Ascending aorta (tissue), 2 donors: ENCODE measurements at places on chromosomes 7 and 10.

- no peaks in the 10 kb centered on the region for H3K4me1 ChIP-seq
- DNase-seq = no peak
- H3K27me3 ChIP-seq = no peaks in the 10 kb centered on the region
These were observed 64.6 kb downstream of the HERPUD2 start for GRCh38 chr7:35630024-35630972.

- DNase-seq = no peak
- no peaks in the 10 kb centered on the region for H3K36me3 ChIP-seq
- no peaks in the 10 kb centered on the region for H3K27me3 ChIP-seq
- H3K4me3 ChIP-seq = no peak overlapping the region
- no peak overlapping the region for H3K27ac ChIP-seq
These were observed 59.8 kb downstream of the COA1 start for GRCh38 chr7:43669286-43670081.

GRCh38 chr10:50316174-50316573 lies 64.9 kb upstream of the ASAH2 start:
- H3K36me3 ChIP-seq = peaks cover under 1% of the 10 kb centered on the region
- no peaks in the 10 kb centered on the region for H3K27me3 ChIP-seq
- H3K4me3 ChIP-seq = no peak overlapping the region
- no peak overlapping the region for H3K27ac ChIP-seq

GRCh38 chr10:111705021-111705420 lies 478.5 kb downstream of the GPAM start:
- H3K27ac ChIP-seq = no peak overlapping the region
- H3K4me3 ChIP-seq = no peak overlapping the region
- DNase-seq = no peak
- H3K4me1 ChIP-seq = no peaks in the 10 kb centered on the region

DNA sequence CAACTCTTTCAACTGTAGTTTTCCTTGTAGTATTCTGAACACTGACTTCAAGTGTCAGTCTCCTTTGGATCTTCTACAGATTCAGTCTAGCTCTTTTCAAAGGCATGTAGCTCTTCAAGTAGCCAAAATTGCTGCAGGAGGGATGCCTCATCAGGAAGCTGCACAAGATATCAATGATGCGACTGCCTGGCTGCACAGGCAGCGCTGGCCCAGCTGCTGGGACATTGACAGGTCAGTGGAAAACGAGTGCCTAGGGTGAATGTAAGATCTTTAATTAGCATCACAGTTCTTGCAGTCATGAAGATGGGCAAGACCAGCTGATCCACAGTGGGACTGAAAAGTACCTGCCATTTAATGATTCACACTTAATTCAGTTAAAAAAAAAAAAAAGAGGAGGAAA lies 167.6 kb downstream of the ANK3 start:
- no peaks in the 10 kb centered on the region for H3K27me3 ChIP-seq
- H3K36me3 ChIP-seq = no peaks in the 10 kb centered on the region
- no peak overlapping the region for H3K27ac ChIP-seq

DNA sequence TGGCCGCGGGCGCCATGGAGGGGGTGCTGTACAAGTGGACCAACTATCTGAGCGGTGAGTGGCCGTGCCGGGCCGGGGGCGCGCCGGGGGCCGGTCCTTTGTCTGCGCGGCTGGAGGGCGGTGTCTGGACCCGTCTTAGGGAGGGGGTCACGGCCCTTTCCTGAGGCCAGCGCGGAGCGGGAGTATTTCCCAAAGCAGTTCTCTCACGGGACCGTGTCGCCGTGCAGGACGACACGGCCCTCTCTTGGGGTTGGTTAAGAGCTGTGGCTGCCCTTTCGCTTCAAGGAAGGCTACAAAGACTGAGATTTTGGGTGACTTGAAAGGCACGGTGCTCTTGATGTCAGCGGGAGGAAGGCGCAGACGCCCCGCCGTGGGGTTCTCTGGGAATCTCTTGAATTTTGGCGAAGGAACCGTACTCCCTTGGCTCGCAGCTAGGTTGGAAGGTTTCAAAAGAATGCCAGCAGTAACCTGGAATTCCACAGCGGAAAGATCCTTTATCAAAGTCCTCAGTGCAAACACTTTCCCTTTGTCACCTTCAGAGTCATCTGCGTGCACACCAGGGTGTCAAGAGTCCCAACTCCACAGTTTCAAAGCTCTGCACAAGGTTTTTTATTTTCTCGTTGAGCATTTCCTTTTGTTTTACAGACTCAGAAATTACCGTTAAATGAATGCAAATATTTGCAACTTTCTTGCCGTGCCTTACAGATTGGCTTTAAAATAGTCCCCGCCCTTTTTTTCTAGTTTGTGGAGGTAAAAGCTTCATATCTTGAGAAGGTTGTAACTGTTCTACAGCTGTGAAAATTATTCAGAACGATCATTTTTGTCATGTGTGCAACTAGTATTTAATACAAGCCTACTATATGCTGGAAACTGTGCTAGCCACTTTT lies 780 bp downstream of the PLEKHA8 start:
- H3K36me3 ChIP-seq = no peaks in the 10 kb centered on the region
- H3K4me1 ChIP-seq = no peaks in the 10 kb centered on the region
- no peak for DNase-seq

DNA sequence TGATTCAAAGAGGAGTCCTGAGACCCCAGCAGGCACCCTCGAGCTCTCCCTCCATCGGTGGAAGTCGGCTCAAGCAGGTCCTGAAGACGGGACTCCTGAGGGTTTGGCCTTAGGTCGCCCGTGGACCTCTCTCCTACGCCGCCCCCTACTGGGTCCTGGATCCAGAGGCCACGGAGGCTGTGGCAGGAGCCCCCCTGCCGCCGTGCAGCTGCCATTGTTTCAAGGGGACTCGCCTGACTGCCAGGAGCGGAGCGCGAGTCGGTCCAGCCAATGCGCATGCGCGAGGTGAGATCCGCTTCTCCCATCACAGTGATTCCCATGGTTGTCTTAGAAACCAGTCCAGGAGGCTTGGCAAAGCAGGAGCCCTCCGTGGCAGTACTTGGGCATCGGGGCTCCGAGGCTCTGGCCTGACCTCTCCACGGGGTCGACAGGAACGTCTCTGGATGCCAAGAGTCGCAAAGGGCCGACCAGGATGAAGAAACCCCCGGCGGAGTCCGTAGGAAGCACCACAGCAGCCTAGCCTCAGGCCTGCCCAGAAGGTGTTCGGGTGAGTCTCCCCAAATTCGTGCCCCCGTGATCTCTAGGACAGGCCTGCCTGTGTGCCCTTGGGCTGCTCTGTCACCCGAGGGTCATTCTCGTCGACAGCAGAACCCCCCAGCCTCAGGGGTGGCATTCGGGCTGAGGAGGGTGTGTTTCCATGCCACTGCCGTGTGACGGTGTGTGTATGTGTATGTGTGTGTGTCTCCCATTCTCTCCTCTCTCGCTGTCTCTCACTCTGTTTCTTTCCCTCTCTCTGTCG lies 322.3 kb downstream of the ZNF716 start:
- no peak overlapping the region for H3K4me3 ChIP-seq
- no peaks in the 10 kb centered on the region for H3K4me1 ChIP-seq
- no peak overlapping the region for H3K27ac ChIP-seq
- DNase-seq = no peak
- no peaks in the 10 kb centered on the region for H3K27me3 ChIP-seq

GRCh38 chr7:140977741-140978140 lies 37.0 kb downstream of the MRPS33 start:
- H3K4me1 ChIP-seq = no peaks in the 10 kb centered on the region
- H3K27ac ChIP-seq = no peak overlapping the region
- no peak overlapping the region for H3K4me3 ChIP-seq
- no peak for DNase-seq
- no peaks in the 10 kb centered on the region for H3K36me3 ChIP-seq
- no peaks in the 10 kb centered on the region for H3K27me3 ChIP-seq

DNA sequence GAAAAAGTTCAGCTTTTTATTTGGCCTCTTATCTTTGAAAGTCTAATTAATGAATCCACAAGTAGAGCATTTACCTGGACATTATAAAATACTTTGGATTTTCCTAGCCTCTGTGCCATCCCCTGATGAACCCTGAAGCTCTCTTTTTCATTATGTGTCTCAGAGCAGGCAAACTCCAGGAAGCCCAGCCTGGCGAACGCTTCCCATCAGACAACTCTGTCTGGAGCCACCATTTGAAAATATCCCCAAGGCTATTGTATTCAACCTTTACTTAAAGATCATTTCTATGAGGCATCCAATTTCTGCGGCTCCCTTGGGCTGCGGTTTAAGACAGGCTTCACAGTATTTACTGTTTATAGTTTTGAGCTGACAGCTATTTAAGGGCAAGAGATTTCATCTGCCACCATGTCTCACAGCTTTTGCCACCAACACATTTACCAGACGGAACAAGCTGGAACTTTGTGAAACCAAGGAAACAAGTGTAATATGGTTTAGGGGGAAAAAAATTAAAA lies 257.2 kb upstream of the GLI3 start:
- H3K36me3 ChIP-seq = no peaks in the 10 kb centered on the region
- H3K4me1 ChIP-seq = peaks cover 4% of the 10 kb centered on the region
- DNase-seq = no peak

DNA sequence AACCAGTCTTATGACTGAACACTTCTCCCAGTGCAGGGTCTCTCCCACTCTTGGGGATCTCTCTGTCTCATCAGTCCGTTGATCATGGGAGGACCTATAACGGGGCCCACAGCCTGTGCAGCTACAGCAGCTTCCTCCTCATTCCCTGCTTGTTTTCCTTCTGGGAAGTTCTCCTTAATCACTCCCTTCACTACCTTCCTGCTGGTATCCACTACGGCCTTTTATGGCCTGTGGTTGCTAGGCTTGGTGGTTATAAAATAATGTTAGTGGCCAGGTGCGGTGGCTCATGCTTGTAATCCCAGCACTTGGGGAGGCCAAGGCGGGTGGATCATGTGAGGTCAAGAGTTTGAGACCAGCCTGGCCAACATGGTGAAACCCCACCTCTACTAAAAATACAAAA lies 3.5 kb upstream of the ZNF282 start:
- no peak overlapping the region for H3K4me3 ChIP-seq
- peaks cover 13% of the 10 kb centered on the region for H3K4me1 ChIP-seq
- no peaks in the 10 kb centered on the region for H3K27me3 ChIP-seq
- H3K36me3 ChIP-seq = no peaks in the 10 kb centered on the region

DNA sequence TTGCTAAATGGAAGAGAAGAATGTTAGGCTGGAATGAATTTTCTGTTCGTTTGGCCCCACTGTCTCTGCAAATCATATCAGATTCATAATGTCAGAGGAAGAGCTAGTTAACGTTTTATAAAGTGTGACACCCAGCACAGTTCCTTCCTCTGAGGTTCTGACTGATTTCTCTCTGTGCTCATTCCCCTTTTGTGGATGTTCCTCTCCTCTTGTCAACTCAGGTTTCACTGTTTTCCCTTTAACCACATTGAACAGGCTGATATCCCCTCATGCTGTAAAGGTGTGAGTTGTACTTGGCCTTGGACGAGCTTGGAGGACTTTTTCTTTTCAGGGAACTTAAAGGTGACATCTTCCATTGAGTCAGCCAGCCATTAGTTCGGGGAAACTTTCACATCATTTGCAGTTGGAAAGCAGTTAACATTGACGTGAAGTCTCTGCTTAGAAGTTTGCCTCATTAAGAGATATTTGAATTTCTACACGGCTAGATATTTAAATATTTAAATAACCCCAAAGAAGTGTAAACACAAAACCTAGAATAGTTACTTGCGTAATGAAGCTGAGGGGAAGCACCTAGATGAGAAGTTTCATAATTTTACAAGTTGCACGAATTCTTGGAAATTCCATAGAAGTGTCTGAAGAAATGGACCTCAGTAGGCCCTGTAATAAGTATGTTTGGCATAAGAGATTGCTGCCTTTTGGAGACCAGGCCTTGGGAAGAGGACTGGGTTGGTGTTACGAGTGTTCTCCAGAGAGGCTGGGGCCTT lies 101.5 kb upstream of the EGR2 start:
- no peak for DNase-seq
- no peaks in the 10 kb centered on the region for H3K4me1 ChIP-seq
- no peaks in the 10 kb centered on the region for H3K36me3 ChIP-seq
- H3K27ac ChIP-seq = no peak overlapping the region

DNA sequence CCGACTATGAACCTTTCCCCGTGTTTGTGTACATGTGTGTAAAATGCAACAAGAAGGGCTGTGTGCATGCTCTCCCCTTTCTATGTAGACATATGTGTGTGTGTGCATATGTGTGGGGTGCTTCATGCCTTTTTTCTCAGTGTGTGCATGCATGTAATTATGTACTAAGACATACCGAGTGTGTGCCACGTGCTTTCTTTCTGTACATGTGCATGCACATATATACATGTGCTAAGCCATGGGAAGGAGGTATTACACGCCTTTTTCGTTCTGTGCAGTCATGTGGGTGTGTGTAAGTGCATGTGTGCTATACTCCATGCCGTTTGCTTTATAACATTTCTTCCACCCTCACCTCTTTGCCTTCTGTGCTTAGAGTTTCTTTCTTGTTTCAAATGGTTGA lies 544.3 kb downstream of the TNS3 start:
- no peaks in the 10 kb centered on the region for H3K27me3 ChIP-seq
- no peaks in the 10 kb centered on the region for H3K4me1 ChIP-seq
- no peak for DNase-seq
- H3K27ac ChIP-seq = no peak overlapping the region
- H3K4me3 ChIP-seq = no peak overlapping the region

GRCh38 chr10:44878706-44879530 lies 32.2 kb upstream of the TMEM72 start:
- H3K4me1 ChIP-seq = peaks cover 25% of the 10 kb centered on the region
- no peaks in the 10 kb centered on the region for H3K36me3 ChIP-seq
- H3K27ac ChIP-seq = no peak overlapping the region

DNA sequence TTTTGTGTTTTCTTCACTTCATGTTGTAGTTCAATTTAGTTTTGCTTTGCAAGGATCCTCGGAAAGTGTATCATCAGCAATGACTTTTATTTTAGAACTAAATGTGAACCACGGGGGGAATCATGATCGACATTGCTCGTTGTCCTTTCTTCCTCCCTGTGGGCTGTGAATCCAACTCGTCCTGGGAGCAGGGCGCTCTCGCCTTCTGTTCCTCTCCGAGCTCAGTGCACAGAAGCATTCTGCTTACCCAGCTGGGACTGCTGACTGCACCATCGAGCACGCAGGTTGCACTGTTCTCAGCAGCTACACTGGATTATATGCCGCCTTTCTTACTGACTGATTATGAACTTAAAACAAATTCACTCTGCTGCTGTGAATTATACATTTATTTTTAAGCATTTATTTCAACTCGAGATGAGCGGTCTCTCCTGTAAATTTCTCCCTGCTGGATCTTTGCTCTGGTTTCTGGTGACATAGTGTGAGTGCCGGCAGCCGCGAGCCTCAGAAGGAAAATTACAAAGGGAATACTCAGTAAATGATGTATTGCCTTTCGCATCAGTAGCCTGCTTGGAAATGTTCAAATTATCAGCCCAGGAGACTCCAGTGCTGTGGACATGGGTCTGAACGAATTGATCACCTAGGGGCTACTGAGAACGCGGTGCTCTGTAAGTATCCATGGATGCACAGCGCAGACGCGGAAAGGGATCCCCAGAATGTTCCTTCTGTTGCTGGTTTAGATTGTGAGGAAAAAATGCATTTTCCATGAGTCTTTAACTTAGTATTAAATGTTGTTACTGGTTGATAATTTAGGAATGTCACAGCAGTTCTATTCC lies 92.6 kb downstream of the PTPRE start:
- no peak overlapping the region for H3K27ac ChIP-seq
- H3K4me1 ChIP-seq = no peaks in the 10 kb centered on the region
- H3K4me3 ChIP-seq = no peak overlapping the region
- no peaks in the 10 kb centered on the region for H3K27me3 ChIP-seq
- H3K36me3 ChIP-seq = no peaks in the 10 kb centered on the region
